Activated CD8-positive, alpha-beta memory T cell treated with anti-CD3 and anti-CD28 coated beads for 24 hours (primary cell): ENCODE measurements at places on chromosomes 7 and 10.

GRCh38 chr7:134686786-134687185 is 40.1 kb downstream of the BPGM start:
- no peak for DNase-seq

DNA sequence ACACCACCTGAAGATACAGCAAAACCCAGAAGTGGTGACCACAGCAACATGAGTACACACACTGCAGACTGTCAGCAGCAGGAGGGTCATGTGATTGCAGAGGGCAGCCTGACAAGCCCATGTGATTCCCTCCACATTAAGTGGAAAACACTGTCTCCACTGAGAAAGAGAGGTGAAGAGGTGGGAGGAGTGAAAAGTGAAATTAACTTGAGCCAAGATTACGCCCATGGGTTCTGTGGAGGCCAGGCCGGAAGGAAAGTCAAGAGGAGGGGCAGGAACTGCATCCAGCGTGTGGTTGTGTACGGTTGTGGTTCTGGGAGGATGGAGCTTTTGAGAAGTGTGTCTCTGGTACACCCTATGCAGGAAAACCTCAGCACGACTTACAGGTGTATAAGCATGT is 138.5 kb downstream of the PLXNA4 start:
- DNase-seq, result no peak

DNA sequence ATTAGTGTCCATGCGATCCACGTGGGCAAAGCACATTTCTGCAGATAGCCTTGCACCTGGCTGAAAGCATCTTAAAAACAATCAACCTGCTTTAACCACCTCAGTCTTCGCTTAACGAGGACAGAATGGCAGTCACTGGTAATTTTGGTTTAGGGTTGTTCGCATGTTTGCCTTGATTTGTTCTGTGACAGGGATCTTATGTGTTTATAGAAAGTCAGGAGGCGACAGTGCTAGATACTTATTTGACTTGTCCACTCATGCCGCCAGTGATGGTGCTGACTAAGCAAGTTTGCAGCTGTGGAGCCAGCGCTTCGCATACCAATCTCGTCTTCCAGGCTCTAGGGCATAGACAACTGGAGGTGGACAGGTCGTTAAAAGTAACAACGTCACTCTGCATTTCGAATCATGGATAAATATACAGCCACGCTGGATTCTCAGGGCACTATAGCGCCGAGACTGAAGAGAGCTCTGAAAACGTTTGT is 1.2 kb upstream of the TMEM243 start:
- DNase-seq, result no peak

DNA sequence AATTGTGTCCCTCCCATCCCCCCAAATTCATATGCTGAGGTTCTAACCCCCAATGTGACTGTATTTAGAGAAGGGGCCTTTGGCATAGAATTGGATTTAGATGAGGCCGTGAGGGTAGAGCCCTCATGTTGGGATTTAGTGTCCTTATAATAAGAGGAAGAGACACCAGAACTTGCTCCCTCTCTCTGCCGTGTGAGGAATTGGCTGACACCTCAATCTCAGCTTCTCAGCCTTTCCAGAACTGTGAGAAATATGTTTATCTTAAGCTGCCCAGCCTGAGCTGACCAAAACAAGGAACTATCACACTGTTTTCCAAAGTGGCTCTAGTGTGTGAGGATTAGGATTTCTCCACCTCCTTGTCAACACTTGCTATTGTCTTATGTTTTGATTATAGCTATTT is 400.0 kb upstream of the FZD8 start:
- DNase-seq, result no peak

DNA sequence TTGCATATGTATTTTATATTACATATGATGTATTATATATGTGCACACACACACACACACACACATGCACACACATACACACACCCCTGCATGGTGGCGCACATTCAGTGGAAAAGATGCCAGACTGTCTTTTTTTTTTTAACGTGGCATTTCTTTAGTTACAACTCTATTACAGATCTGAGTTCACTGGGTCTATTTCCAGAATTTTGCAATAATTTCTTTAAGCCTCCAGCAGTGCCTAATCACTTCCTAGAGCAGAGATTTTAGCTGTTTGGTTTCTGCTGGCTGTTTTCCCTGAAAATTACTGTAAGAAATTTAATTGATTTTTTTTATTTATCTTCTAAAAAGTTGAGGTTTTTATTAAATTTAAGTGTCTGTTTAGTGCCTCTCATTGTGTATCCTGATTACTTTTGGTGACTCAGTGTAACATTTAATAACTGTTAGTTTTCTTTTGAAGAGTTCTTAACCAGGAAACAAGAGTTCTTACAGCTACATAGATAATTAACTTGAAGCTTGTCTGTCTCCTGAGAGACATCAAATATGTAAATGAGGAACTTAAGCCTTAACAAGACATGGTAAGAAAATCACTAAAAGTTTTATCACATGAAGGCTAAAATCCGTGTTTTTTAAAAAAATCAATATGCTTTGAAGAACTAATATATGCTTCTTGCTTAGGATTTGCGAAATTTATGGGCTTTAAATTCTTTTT is 232.0 kb downstream of the MDFIC start:
- DNase-seq, result no peak
